ENCODE measurements at places on chromosomes 5 and 9.

DNA sequence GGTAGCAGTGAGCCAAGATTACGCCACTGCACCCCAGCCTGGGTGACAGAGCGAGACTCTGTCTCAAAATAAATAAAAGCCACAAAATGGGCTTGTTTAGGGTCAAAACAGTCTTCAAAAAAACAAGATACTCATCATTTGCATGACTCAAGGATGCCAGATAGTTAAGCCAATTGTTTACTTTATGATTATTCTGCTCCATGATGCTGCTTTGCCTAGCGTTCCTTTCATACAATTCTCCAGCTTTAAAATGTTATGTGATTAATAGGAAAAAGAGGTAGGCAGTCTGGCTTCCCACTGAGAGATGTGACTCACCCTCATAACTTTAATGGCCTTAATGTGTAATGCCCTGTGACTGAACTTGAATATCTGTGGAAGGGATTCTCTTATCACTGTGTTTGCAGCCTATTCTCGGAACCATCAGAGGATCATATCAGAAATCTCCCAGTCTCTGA, 364.6 kb upstream of the TRPC7 start:
- no peak for DNase-seq

DNA sequence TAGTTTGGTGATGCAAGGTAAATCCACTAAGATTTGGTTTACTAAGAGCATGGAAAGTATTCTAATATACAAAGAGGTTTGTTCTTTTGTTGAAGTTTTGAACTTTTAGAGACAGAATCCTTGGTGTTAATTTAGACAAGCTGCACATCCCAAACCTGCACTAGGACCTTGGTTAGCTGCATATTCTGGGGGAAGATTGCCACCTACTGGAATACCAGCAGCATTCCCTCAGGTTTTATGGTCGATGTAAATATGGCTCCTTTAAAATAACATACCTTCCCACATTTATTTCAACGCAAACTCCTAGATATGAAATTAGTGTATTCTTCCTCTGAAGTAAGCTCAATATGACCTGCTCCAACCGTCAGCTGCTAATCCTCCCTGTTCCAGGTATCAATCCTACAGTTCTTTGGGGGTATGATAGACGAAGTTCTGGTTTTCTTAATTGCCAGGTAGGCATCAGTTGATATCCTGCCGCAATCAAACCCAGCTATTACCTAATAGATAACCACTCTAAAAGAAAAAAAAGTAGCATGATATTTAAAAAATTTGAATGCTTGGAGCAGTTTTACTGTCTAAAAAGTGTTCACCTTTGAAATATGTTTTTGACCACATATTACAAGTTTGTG, 624.1 kb downstream of the ISL1 start:
- no peak for DNase-seq

DNA sequence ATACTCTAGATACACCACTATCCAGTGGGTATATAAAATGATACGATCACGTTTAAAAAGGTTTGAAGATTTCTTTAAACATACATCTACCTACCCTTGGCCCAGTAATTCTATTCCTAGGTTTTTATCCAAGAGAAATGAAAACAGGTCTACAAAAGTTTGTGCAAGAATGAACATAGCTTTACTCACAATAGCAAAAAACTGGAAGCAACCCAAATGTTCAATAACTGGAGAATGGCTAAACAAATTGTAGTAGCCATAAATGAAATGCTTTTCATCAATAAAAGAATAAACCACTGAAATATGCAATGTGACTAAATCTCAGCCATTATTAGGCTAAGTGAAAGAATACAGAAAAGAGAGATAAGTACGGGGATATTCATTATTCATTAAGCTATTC, 438.9 kb downstream of the ARHGEF28 start:
- DNase-seq = no peak

DNA sequence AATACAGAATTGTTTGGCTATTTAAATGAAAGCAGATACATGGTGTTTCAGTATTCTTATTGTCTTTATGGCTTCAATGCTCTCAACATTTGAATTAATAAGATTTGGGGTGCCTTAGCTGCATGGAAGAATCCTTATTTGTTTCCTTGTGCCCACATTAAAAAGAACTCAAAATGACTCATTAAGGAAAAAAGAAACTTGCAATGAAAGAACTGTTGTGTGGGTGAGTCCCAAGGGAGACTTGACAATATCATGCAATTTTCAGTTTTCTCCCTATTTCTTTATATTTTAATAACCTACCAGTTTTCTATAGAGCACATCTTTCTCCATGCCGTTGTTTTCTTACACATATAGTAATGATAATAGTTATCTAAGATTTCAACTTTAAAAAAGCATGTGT, 404.0 kb downstream of the PDE4D start:
- no peak for DNase-seq
